ENCODE measurements at places on chromosomes 3 and 15.

DNA sequence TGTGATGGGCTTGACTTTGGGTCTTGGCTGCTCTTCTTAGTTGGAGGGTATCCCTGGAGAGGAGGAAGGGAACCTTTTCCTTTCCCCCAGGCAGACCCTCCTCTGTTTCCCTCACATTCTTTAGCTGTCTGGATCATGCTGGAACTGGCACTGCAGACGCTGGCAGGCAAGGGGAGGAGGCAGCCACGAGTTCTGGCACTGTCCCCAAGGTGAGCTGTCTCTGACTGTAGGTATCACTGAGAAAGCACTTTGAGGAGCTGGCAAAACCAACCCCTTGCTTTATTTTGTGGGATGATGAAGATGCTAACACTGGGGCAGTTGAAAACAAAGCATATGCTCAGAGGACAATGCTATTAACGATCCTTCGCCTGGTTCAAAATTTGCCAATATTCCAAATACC is 175.0 kb downstream of the SOX2 start:
- DNase-seq = no peak

DNA sequence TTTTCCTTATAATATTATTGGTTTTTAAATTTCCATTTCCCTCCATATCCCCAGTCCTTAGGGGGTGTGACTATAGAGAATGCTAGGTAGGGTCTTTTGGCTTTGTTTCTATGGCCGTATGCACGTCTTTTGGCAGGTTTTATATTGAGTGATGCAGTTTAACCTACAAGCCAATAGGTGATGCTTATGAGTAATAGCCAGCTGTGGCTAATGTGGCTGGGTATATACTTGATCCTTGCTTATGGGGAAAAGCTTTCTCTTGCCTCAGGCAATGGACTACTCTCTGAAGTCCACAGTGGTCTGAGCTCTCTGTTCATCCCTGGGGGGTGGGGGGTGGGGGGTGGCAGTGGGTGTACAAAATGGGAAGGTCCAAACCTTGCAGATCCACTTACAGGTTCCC is 223.9 kb downstream of the MFSD1 start:
- DNase-seq = no peak

- DNase-seq = no peak
Measured at GRCh38 chr3:152662157-152662556, 172.8 kb upstream of the P2RY1 start.

- no peak for DNase-seq
Measured at GRCh38 chr3:13764161-13764560, 115.7 kb downstream of the WNT7A start.

GRCh38 chr15:74402337-74402841 is 31.4 kb downstream of the SEMA7A start:
- no peak for DNase-seq

DNA sequence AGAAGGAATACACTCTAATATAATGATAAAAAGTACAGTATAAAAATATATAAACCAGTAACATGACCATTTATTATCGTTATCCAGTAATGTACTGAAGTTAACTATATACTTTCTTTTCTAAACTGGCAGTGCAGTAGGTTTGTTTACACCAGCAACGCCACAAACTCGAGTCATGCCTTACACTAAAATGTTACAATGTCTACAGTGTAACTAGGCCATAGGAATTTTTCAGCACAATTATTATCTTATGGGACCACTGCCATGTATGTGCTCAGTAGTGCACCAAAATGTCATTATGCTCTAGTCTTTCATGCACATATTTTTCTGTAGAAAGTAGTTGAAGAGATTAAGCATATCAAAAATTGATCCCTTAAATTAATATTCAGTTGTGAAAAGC is 609.8 kb upstream of the BCHE start:
- no peak for DNase-seq
